Glomerular endothelial cell (primary cell): ENCODE measurements at places on chromosomes 13 and 19. TPM values are rescaled to one million over a fixed set of nuclear protein-coding genes. Genes with fewer than 3 reads are reported as not detected.

Gene ZNF90
- 0.87 and 1.8 TPM in 2 replicates for total RNA-seq

Gene ZNF320
- total RNA-seq = 8.3 and 13.7 TPM in 2 replicates

Gene OR1M1
- total RNA-seq = not detected in 2 replicates

Gene TEX26
- total RNA-seq = not detected in 2 replicates

Gene TMPRSS9
- total RNA-seq = not detected in 2 replicates

Gene ZNF835
- 0.18 and 0.34 TPM in 2 replicates for total RNA-seq

Gene MIA
- total RNA-seq = not detected in 2 replicates

Gene GFY
- not detected in 2 replicates for total RNA-seq

Gene SLC6A16
- 1.3 and 2.3 TPM in 2 replicates for total RNA-seq

Gene ZFR2
- total RNA-seq = 0.29 TPM in 1 of 2 replicates, not detected in the other

Gene IFI30
- 13.4 and 21.0 TPM in 2 replicates for total RNA-seq
